ENCODE measurements at places on chromosomes 6 and 20.

DNA sequence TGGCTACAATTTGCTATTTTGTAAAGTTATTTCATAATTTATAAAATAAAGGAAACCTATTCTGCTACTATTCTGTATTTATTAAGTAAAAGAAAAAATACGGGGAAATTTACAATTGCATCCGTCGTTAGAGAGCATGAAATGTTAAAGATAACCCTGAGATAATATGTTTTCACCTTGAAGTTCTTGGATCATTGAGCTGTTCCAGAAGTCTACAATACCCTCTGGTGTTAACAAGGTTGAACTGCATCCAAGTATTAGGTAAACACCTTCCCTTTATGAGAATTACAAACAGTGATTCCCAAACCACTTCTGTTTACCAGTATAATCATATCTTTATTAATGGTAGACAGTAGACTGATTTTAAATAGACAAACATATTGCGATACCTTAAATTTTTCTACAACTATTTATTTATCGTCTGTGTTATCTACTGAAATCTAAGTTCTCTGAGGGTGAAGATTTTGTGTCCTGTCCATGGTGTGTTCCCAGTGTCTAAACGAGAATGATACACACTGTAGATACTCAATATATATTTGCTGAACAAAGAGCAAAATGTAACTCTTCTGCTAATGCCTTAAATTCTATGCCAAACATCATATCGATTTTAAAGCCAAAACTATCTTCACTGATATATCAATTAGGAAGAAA lies 28.2 kb downstream of the TBC1D32 start:
- peak; percentile 23 for DNase-seq

- no peak for DNase-seq
Measured at GRCh38 chr6:40556881-40557280, 30.3 kb downstream of the LRFN2 start.

- no peak for DNase-seq
Measured at GRCh38 chr6:81246200-81246599, 506.3 kb downstream of the TENT5A start.

GRCh38 chr6:41097467-41098090 lies 24.8 kb downstream of the NFYA start:
- peak; percentile 51 for DNase-seq

GRCh38 chr20:58377766-58378401 lies 11.1 kb upstream of the VAPB start:
- no peak for DNase-seq

DNA sequence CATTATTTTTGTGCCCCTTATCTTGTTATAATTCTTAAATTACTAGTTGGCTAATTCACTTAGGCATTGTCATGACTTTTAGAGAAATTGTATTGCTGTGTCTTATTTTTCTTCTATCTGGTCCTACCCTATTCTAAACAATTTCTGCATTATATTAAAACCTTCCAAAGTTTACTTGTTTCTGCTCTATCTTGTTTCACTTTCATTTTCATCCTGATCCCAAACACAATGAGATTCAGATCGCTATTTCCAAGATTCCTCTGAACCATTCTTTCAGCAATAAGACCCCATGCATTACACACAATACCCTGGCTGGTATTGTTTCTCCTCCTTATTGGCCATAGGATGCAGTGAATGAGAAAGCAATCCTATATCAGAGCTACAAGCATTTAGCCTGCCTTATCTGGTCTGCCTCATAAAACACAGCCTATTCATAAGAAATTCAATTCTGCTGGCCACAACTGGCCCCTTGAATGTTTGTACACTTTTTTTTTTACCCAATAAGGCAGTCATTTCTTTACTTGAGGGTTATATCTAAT lies 69.9 kb upstream of the POU3F2 start:
- DNase-seq, result no peak

GRCh38 chr6:68008445-68008844 lies 626.6 kb upstream of the ADGRB3 start:
- no peak for DNase-seq

- DNase-seq, result no peak
Measured at GRCh38 chr6:147161974-147162495, 42.2 kb upstream of the STXBP5 start.

DNA sequence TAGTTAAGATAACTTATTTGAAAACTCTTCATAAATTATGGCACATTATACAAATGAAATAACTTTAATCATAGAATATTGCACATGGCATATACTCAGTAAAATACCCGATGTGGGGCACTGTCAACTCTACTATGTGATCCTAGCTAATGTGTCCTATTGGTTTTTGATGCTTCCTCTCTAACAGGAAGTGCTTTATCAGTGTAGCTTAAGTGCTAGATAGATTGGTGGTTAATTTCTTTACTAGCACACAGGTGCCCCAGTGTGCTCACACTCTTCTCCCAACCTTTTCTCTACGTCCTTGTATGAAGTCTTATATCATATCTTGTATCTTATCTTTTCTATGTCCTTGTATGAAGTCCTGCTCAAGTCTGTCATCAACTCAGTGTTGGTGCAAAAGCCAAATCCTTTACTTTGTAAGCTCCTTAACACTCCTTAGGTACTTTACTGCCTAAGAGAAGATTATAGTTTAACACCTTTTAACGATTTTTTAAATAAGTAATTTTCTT lies 358.9 kb downstream of the CENPW start:
- no peak for DNase-seq

- peak; percentile 87 for DNase-seq
Measured at GRCh38 chr20:19815553-19815991, 57.5 kb downstream of the RIN2 start.

DNA sequence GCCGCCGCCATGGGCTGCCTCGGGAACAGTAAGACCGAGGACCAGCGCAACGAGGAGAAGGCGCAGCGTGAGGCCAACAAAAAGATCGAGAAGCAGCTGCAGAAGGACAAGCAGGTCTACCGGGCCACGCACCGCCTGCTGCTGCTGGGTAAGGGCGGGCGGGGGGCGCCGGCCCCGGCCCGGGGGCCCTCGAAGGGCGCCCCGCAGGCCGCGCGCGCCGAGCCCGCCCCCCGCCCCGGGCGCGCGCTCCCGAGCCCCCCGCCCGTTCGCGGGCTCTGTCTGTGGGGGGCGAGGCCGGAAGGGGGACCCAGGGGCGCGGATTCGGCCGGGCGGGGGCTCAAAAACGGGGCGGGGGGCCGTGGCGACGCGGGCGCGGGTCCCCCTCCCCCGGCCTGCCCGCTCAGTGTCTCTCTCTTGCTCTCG lies 39.2 kb downstream of the GNAS start:
- peak; percentile 76 for DNase-seq

DNA sequence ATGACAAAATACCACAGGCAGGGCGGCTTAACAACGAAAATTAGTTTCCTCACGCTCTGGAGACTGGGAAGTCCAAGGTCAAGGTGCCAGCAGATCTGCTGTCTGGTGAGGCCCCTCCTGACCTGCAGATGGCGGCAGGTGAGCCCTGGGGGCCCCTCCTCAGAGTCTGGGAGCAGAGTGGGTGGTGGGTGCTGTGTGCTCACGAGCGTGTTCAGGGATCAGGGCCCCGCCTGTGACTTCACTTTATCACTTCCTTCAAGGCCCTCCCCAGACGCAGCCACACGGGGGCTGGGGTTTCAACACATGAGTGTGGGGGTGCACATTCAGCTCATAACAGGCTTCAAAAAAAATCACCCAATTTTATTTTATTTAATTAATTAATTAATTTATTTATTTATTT lies 39.3 kb downstream of the SLC2A4RG start:
- no peak for DNase-seq

- no peak for DNase-seq
Measured at GRCh38 chr6:131656667-131657066, 19.6 kb downstream of the ENPP3 start.

DNA sequence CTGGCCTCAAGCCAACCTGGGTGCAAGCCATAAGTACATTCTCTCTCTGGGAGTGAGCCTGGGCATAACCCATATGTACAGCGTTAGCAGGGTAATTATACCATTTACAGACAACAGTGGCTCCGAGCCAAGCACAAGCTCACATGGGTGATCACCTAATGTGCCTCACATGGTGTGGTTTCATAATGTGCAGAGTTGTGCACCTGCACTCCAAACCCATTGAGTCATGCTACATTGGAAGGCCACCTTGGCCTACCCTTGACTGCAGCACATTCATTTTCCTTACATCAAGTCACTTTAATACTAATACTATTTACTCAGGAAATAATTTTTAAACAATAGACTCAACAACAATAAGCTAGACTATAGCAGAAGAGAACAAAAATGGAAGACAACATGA lies 194.5 kb upstream of the PLN start:
- no peak for DNase-seq

GRCh38 chr6:9503111-9503761 lies 911.6 kb downstream of the TFAP2A start:
- peak; percentile 22 for DNase-seq

- no peak for DNase-seq
Measured at GRCh38 chr6:135703007-135703406, 148.5 kb upstream of the PDE7B start.

GRCh38 chr6:143223895-143224294 lies 163.2 kb downstream of the AIG1 start:
- DNase-seq, result no peak

GRCh38 chr6:137254966-137255365 lies 35.8 kb upstream of the IFNGR1 start:
- DNase-seq, result no peak

- peak; percentile 59 for DNase-seq
Measured at GRCh38 chr20:44166477-44166876, 20.5 kb downstream of the JPH2 start.

DNA sequence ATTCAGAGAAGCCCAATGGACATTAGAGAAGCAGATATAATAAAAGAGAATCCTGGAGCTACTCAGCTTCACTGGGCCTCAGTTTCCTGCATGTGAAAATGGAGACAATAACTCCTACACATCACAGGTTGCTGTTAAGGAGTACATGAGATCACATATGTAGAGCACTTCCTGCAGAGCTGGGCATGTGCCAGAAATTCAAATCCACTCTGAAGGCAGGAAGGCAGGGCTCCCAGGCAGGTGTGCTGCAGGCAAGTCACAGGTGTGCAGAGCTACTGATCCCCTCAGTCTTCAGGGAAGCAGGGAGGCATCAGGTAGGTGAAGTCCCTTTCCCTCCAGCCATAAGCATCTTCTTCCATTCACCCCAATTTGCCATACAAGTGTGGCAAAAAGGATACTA lies 48.0 kb downstream of the DST start:
- no peak for DNase-seq

DNA sequence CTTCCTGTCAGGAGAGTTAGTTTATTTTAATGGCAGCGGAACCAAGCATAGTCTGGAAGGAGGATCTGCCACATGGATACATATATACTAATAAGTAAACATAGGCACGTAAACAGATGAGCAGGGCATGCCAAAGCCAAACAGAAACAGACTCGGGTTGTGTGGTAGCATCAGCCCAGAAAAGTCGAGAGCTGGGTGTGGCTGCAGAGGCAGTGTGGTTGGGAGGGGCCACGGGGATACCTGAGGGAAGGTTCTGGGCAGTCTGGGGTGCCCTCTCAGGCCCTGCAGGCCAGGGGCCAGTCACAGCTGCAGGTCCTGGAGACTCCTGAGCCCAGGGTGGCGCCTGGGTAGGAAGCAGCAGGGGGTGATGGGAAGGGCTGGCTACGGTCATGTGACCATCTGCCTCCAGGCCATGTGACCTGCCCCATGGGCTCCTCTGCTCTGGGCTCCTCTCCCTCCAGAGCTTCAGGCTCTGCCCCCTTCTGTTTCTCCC lies 42.8 kb upstream of the MRPS10 start:
- peak; percentile 27 for DNase-seq
